A549 (cell line): ENCODE measurements at places on chromosomes 16 and 17. TPM values are rescaled to one million over a fixed set of nuclear protein-coding genes. Genes with fewer than 3 reads are reported as not detected.

The CCL13 gene
- polyA plus RNA-seq: not detected in 3 replicates

The RBFOX1 gene
- polyA plus RNA-seq: not detected in 3 replicates

The GNGT2 gene
- 0.25 to 0.34 TPM (median 0.31 TPM) in 3 replicates for polyA plus RNA-seq

The TBC1D3H gene
- not detected in 3 replicates for polyA plus RNA-seq

The ENPP7 gene
- polyA plus RNA-seq: not detected in 3 replicates

The CES5A gene
- not detected in 3 replicates for polyA plus RNA-seq

The RPL19 gene
- polyA plus RNA-seq: 2,724 to 2,918 TPM (median 2,862 TPM) in 3 replicates

The HID1 gene
- polyA plus RNA-seq: 3.7 to 6.2 TPM (median 5.2 TPM) in 3 replicates

The CRISPLD2 gene
- polyA plus RNA-seq: 1.6 to 2.9 TPM (median 2.4 TPM) in 3 replicates

The AANAT gene
- 0.13 TPM in 1 of 3 replicates, not detected in the others for polyA plus RNA-seq

The NPIPA5 gene
- polyA plus RNA-seq: 4.3 TPM in 1 of 3 replicates, not detected in the others

The RCVRN gene
- not detected in 3 replicates for polyA plus RNA-seq

The HBQ1 gene
- polyA plus RNA-seq: 2.8 to 4.7 TPM (median 3.2 TPM) in 3 replicates

The MYCBPAP gene
- 0.93 to 2.1 TPM (median 1.2 TPM) in 3 replicates for polyA plus RNA-seq
